ENCODE measurements at places on chromosomes 2 and 18. TPM values are rescaled to one million over a fixed set of nuclear protein-coding genes. Genes with fewer than 3 reads are reported as not detected.

DNA sequence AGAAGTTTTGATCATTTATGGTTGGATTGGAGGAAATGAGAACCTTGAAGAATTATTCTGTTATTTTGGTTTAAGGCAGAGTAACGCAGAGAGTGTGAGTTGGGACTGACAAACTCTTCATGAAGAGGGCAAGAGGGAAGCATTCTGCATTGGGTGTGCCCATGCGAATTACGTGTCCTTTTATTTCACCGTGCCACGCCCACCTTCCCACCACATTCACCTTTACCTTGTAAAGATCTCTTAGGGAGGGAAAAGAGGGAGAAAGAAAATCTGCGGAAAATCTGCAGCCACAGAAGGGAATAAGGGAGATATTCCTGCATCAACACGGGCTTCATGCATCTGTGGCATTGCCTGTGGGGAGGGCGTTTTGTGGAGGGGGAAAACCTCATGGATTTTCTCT, 31.8 kb downstream of the SLC9A4 start:
- DNase-seq, result no peak

DNA sequence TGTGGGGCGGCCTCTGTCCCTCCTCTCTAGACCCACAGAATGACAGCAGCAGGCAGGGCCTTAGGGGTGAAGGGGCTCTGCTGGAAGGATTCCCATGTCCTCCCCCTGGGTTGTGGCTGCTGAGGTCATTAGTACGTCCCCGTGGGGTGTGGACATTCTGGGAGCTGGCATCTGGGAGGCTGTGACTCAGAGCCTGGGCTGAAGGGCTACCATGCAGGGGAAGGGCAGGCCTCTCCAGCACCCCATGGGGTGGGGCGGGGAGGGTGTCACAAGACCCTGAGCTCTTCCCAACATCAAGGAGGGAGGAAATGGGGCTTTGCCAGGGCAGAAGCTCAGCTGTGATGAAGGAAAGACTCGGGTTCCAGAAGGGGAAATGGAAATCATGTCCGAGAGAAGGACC, 105.8 kb upstream of the SMAD2 start:
- no peak for DNase-seq

- no peak for DNase-seq
These were observed 240.8 kb downstream of the PLCL1 start for GRCh38 chr2:198045227-198045626.

- peak; percentile 90 for DNase-seq
These were observed 62.2 kb upstream of the PMAIP1 start for GRCh38 chr18:59837586-59837985.

Gene WDR35
- total RNA-seq, result 15.9 TPM

DNA sequence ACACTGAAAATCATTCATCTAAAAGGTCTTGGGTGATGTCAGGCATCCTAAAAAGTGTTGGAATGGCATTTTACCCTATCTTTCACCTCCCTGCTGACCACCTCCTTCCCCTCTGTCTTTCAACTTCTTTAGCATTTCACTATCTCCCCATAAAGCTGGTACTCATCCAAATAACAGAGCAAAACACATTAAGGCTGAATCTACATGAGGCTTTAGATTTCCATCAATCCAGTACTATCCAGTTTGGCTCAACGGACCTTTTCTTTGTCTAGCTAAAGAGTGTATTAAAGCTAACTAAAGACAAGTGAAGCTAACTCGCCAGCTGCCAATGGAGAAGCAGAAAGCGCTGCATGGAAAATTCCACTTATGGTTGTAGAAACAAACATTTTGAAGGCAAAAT, 122.5 kb upstream of the NCKAP5 start:
- no peak for DNase-seq

Gene TMEM37
- not detected for total RNA-seq

- no peak for DNase-seq
These were observed 172.0 kb downstream of the ZFP36L2 start for GRCh38 chr2:43054367-43054766.

DNA sequence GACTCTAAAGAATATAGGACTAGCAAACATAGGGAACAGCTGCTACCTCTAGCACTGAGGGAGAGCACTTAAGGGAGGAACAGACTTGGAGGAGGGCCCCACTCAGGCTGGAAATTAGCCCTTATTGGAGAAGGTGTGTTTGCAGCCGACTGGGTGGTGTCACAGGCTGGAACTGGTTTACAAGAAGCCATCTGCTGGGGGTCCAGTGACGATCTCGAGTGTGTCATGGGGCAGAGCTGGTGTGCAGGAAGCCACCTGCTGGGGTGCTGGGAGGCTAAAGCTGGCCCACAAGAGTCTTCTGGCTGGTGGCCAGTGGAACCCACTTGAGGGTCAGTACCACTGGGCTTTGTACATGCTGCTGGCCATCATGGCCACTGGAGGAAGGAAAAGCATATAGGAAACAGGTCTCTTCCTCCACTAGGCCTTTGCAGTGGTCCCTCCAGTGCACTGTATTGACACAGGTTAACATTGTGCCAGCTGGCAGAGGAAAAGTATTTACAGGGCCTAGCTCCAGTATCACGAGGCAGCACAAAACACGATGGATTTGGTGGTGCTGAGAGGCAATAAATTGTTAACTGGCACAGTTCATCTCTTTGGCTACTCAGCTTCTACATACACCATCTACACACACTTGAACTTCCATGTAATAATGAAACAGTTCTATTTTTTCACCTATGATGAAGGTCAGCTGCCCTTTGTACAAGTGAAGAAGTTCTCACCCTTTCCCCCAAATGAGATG, 43.6 kb downstream of the MAP3K20 start:
- DNase-seq, result no peak

Data from Karpas-422 (cell line).